ENCODE measurements at places on chromosomes 6 and 20. TPM values are rescaled to one million over a fixed set of nuclear protein-coding genes. Genes with fewer than 3 reads are reported as not detected.

DNA sequence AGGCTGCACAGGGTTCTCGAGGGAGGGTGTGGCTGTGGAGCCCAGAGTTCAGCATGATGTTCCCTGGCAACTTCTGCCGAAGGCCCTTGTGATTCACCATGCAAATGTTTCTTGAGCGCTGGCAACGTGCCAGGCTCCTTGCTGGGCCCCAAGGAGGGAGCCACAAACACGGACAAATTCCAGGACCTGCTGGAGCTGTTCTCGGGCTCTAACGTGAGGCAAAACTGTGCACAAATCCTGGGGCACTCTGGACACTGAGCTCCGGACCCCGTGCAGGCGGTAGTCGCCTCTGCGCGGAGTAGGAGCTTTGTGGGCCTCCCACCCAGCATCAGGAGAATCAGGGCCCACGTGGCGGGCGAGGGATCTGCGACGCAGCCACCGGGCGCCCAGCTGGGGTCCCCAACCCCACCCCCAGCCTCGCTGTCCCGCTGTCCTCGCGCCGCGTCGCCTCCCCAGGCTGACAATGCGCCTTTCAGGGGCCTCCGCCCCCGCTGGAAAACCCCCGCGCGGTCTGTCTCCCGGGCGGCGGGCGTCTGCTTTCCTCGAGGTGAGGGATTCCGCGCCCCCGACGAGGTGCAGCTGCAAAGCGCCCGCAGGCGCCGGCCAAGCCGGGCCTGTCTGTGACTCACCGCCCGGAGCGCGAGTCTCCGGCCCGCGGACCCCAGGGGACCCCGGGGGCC is 31.7 kb upstream of the SCUBE3 start:
- DNase-seq = no peak

Gene MRPL18
- total RNA-seq = 42.1 TPM

GRCh38 chr6:141562186-141562811 is 570.4 kb upstream of the GJE1 start:
- DNase-seq = peak; percentile 5

DNA sequence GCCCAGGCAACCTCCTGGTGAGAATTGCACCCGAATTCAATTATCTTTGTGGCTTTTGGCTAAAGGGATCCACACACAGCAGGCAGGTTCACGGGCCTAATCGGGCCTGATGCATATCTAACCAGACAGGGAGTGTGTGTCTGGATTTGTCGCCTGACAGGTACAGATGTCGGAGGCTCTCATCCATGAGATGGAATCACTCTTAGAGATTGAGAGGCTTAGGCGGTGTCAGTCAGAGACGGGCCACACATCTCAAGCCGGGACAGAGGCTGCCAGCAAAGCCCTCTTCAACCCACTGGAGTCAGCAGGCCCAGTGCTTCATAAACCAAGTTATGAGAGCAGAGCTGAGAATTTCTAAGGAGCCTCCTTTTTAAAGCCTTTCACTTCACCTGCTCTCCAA is 247.0 kb downstream of the LRFN2 start:
- no peak for DNase-seq

DNA sequence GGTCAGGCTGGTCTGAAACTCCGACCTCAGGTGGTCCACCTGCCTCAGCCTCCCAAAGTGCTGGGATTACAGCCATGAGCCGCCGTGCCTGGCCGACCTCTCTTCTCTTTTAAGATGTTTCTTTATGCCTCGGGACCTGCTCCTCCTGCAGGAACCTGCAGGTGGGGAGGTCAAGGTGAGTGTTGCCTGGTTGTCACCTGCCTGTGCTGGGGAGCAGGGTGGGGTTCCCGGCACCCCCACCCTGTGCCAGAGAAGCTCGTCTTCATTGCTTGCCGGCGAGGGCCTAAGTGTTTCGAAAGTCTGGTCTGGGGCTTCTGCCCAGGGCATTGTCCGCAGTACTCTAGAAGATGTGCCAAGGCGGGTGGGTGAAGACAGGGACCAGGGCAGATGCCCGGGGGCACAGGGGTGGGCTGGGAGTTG is 36.0 kb downstream of the SYNJ2 start:
- DNase-seq = no peak

- DNase-seq = no peak
Measured at GRCh38 chr20:2889209-2889608, 15.9 kb downstream of the PTPRA start.

DNA sequence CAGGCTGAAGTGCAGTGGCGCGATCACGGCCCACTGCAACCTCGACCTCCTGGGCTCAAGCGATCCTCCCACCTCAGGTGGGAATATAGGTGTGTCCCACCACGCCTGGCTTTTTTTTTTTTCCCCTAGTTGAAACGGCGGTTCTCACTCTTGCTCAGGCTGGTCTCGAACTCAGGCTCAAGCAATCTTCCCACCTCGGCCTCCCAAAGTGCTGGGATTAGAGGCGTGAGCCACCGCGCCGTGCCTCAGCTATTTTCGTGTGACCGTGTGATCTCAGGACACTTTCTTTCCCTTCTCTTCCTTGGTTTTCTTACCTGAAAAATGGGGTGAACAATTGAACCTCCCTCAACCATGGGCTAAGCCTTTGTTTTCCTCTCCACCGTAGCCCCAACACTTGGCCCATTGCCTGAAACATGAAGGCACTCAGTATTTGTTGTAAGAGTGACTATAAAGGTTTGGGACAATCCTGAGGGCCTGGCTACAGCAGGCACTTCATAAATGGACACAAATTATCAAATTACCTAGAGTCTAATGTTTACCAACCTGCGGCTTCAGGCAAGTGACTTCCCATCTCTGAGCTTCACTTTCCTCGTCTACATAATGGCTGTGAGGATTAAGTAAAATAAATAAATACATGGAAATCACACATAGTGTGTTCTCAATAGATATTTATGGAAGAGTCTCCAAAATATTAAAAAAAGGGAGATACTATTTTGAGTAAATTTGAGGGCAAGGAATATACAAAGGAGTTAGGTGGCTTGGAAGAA is 31.4 kb upstream of the ID1 start:
- DNase-seq = no peak

GRCh38 chr6:44514576-44515193 is 127.2 kb downstream of the CDC5L start:
- DNase-seq = no peak

GRCh38 chr6:11738661-11739375 is 39.8 kb downstream of the ADTRP start:
- DNase-seq = peak; percentile 19

- DNase-seq = peak; percentile 89
Measured at GRCh38 chr6:33771146-33772081, 17.5 kb downstream of the LEMD2 start.

GRCh38 chr6:150539568-150539967 is 60.1 kb upstream of the PLEKHG1 start:
- no peak for DNase-seq

Gene RPS10
- total RNA-seq = 2,031 TPM

Gene PDE10A
- 12.8 TPM for total RNA-seq

GRCh38 chr6:125169058-125169457 is 15.5 kb downstream of the TPD52L1 start:
- DNase-seq = no peak

Gene C20orf204
- total RNA-seq = 0.69 TPM

- DNase-seq = no peak
Measured at GRCh38 chr20:52540509-52540908, 348.9 kb upstream of the ZFP64 start.

- DNase-seq = peak; percentile 40
Measured at GRCh38 chr6:122289762-122290539, 109.5 kb upstream of the HSF2 start.

DNA sequence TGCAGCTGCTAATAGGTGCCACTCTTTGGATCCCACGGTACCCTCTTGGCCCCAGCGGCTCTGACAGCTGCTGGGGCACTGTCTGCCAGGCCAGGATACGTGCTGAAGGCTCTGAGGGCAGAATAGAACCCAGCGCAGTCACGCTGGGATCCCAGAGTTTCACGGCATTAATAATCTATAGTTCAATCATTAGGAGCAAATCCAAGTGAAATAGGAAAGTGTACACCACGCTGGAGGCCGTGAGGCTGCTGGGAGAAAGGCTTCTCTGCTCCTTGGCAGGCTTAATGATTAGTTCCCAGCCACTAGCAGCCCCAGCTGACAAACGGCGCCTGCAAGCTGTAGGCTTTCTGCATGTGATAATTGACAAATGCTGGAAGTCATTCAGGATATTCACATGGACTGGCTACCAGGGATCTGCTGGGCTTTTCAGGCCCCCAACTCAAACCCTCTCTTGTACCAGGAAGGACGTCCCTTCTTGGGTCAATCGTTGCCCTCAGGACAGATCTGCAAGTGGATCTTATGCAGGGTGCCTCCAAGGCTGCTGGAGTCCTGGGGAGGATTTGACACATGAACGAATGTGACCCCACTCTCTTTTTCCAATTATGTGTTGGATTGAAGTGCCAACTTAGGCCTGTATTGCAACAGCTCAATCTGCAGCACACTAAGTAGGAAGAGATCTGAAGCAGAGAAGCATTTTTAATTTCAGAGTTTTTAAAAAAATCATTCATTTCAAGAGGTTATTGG is 50.1 kb upstream of the INSM1 start:
- DNase-seq = no peak

- DNase-seq = no peak
Measured at GRCh38 chr6:95325916-95326315, 251.4 kb upstream of the MANEA start.

Gene BPIFB2
- 0.11 TPM for total RNA-seq

Gene CHRNA4
- 5.5 TPM for total RNA-seq

DNA sequence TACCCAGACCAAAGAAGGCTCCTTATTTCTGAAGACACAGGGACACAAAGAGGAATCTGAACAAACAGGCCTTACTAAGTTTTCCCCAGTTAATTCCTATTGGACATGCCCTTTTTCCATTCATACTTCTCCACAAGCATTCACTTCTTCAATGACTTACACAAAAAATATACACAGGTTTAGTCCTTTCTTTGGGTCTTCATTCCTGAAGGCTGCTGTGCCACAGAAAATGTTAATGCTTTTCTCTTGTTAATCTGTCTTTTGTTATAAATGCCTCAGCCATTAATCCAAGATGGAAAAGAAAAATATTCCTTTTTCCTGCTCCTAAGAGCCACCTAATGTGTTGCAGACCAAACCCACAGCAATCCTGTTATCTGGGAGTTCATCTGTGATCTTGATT is 71.2 kb downstream of the QRSL1 start:
- no peak for DNase-seq

GRCh38 chr6:96157018-96157565 is 141.3 kb downstream of the FUT9 start:
- no peak for DNase-seq

DNA sequence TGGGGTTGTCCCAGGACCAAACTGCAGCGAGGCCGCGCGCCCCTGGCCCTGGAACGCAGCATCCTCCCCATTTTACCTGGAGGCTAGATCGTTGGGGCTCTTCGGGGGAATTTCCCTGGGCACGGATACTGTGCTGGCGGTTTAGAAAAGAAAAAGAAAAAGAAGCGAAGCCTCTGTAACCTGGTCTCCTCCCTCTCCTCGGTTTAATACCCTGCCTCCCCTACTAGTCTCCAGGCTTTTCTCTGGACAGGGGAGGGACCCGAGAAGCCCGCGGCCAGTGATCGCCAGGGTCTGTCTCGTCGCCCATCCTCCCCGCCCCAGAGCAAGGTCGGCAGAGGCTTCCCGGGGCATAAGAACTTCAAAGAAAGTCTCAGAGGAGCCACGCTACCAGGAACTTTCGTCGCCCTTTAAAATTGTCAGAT is 6.1 kb upstream of the LAMP5 start:
- no peak for DNase-seq

- no peak for DNase-seq
Measured at GRCh38 chr6:43376551-43376981, 7.1 kb upstream of the ZNF318 start.

- DNase-seq = no peak
Measured at GRCh38 chr6:30198166-30199084, 14.8 kb downstream of the TRIM26 start.

- peak; percentile 61 for DNase-seq
Measured at GRCh38 chr6:43263314-43264178, 20.3 kb downstream of the TTBK1 start.

Gene ISM1
- 9.4 TPM for total RNA-seq

GRCh38 chr6:117272032-117272866 is 6.9 kb downstream of the VGLL2 start:
- no peak for DNase-seq

- peak; percentile 43 for DNase-seq
Measured at GRCh38 chr6:43009124-43009523, 4.6 kb downstream of the MEA1 start.

Gene GNAS-AS1
- total RNA-seq = 1.2 TPM

GRCh38 chr6:18259675-18260447 is 4.5 kb downstream of the DEK start:
- no peak for DNase-seq

GRCh38 chr6:111399626-111400025 is 83.4 kb downstream of the REV3L start:
- DNase-seq = no peak

GRCh38 chr6:143963158-143963919 is 44.7 kb downstream of the PLAGL1 start:
- DNase-seq = no peak

DNA sequence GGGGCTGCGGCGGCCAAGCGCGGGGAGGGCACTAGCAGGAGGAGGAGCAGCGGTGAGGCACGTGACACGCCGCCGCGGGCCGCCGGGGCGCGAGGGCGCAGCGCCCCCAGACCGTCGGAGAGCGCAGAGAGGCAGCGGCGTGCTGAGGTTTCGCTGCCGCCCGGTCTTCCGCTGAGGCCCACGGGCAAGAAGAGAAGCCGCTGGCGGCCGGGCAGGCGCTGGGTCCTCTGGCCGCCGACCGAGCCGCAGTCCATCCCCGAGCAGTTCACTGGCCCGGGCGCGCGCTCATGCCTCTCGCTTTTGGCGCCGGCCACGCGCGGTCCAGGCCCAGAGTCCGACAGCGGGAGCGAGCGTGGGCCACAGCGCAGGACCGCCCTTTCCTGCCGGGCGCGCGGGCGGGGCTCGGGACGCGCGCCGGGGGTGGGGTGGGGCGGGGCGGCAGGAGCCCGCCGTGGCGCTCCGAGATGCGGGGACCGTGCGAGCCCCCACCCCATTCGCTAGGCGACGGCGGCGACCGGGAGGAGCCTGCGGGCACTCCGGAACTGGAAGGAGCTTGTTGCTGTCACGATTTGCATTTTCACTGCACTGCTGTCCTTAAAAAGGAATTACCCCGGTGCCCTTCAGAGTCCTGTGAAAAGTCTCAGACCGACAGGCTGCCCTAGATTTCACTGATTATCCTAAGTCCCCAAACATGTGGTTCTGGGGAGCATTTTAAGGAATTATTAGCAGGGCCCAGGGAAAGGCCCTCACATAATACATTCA is at the start of gene MCUR1:
Gene MCUR1 (minus strand): TSS at position 382 of the 762 bp plus-strand sequence. CDS start 128 bp downstream, at position 254.
- DNase-seq = peak; percentile 60

Gene HEY2
- 10.3 TPM for total RNA-seq

Gene SIRPD
- total RNA-seq = not detected

DNA sequence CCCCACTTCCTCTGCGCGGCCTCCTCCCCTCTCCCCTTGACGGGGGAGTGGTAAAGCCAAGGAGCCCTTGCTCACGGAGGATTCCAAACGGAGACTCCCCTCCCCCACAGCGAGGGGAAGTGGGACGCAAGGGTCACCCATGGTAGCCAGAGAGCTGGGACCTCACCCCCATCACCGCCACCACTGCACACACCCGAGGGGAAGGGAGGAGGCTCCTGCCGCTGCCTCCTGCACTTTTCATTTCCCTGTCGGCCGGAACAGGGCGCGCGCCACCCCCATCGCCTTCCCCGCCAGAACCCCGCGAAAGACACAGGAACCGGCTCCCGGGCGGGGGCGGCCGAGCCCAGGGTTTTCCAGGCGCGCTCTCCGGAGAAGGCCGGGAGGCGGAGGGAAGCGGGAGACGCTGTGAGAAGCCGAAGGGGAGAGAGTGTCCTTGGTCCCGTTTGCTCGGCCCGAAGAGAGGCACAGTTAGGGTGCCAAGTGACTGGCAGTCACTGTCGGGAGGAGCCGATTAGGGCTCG is 789 bp downstream of the CCND3 start:
- no peak for DNase-seq

GRCh38 chr6:24910961-24911725 is 24.6 kb downstream of the RIPOR2 start:
- DNase-seq = no peak

All from spinal cord (tissue), 10 donors.